ENCODE measurements at places on chromosomes 4 and X. TPM values are rescaled to one million over a fixed set of nuclear protein-coding genes. Genes with fewer than 3 reads are reported as not detected.

SMIM14 gene
- total RNA-seq, result 2.0 TPM

- no peak for DNase-seq
Measured at GRCh38 chr4:142380052-142380602, 466.0 kb downstream of the INPP4B start.

ANOS1 gene
- 0.09 TPM for total RNA-seq

DNA sequence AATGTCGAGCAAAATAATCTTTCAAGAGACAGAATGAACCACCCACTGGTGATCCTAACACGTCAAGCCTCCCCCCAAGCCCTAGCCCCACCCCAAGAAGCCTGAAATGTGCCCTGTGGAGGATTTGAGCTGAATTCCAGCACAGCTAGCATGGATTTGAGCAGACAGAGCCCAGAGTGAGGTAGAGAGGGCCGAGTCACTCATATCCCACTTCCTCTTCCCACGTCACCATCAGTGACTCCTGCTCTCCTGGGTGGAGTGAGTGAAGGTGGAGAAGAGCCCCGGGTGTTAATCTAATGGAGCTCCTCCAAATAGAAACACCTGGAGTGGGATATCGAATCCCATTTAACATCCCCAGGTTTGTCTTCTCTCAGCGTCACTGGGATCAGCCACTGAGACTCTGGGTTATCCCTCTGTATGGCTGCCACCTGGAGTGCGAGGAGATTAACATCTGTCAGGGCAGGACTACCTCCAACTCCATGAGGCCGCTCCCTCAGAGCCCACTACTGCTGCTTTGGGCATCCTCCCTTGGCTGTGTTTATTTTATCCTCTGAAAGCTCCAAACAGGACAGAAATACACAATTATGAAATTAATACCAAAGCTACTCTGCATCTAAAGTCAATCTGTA lies 136.6 kb downstream of the NWD2 start:
- DNase-seq, result no peak

- no peak for DNase-seq
Measured at GRCh38 chr4:128596115-128596514, 213.4 kb upstream of the JADE1 start.

DNA sequence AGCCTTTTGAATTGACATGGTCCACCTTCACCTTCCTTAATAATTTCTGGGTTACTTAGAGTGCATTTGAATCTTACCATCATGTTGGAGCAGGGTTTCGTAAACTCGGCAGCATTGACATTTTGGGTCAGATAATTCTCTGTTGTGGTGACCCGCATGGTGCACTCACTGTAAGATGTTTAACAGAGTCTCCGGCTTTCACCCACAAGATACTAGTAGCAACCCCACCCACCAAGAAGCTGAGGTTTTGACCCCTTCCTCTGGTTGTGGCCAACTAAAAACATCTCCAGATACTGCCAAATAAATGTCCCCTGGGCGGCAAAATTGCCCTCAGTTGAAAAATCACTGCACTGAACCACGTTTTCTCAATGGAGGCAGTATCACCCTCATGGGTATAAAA lies 62.7 kb downstream of the CHST7 start:
- DNase-seq, result no peak

XG gene
- total RNA-seq, result not detected

FGF5 gene
- total RNA-seq, result 2.7 TPM

- DNase-seq, result no peak
Measured at GRCh38 chrX:124518885-124519284, 172.5 kb downstream of the SH2D1A start.

DNA sequence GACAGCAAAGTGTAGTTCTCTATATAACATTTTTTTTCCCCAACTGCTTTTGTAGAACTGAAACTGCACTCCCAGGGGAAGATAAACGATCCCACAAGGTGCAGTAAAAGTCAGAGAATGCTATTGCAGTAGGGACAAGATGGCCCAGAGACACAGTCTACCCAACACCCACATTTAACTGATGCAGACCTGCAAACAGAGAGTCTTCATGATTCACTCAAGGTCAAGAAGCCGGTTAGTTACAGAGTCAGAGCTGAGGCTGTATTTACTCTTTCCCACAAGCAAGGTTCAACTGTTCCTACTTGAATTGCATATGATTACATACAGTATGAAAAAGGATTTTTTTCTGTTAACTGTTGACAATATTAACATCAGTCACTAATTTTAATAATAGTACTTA lies 654.6 kb downstream of the IL1RAPL1 start:
- no peak for DNase-seq

DNA sequence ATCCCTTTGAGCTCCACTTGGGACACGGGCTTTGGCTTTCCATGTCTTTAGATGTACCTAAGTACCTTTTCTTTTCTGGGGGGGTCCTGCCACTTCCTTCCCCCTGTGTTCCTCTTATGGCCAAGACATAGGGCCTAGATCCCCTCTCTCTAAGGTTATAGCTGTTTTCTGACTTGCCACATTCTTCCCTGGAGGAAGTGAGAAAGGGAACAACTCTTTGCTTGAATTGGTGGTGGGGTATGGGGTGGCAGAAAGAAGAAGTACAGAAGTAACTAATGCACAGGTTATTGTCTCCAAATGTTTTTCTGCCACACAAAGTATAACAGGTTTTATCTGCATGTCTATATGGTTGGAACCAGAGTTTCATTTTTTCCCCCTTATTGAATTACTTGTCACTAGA lies 29.7 kb upstream of the DIPK2B start:
- DNase-seq, result no peak

DNA sequence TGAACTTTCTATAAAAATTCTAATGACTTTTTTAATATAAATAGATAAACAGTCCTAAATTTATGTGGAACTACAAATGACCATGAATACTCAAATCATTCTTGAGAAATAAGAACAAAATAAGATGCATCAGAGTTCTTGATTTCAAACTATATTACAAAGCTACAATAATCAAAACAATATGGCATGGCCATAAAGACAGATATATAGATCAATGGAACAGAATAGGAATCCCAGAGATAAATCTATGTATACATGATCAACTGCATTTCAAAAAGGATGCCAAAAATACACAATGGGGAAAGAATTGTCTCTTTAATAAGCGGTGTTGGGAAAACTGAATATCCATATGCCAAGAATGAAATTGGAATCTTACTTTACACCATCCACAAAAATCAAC lies 98.4 kb upstream of the IL15 start:
- DNase-seq, result no peak

DNA sequence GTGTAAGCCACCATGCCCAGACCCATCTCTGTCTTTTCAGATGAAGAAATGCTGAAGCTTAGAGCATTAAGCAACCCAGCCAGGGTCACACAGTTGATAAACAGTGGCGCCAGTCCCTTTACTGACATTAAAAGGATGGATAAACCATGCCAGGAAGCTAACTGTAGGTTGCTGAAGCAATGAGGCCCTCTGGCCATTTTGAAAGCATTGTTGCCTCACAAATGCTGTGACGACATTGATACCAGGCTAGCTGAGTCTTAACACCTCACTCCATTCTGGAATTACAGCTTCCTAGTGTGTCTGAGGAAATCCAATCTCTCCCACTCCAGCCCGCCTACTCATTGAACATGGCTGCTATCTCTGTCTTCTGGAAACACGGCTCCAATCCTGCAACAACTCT lies 89.7 kb downstream of the LNX1 start:
- no peak for DNase-seq

SGMS2 gene
- total RNA-seq, result 0.09 TPM

DNA sequence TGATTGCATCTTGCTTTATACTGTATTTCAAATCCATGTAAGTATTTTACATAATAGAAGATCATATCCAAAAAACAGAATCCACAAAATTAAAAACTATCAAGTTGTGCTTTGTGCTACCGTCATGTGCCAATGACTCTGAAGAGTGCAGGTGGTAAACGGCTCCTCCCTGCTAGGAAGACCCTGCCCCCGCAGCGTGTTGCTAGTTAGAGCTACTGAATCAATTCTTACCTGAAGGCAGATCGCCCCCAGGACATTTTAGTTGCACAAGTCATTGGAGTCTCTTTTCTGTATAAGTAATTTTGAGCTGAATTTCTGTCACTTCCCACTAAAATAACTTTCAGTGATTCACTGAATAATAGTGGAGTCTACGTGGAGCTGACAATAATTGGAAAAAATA lies 599.5 kb upstream of the ZFP42 start:
- DNase-seq, result no peak

DNA sequence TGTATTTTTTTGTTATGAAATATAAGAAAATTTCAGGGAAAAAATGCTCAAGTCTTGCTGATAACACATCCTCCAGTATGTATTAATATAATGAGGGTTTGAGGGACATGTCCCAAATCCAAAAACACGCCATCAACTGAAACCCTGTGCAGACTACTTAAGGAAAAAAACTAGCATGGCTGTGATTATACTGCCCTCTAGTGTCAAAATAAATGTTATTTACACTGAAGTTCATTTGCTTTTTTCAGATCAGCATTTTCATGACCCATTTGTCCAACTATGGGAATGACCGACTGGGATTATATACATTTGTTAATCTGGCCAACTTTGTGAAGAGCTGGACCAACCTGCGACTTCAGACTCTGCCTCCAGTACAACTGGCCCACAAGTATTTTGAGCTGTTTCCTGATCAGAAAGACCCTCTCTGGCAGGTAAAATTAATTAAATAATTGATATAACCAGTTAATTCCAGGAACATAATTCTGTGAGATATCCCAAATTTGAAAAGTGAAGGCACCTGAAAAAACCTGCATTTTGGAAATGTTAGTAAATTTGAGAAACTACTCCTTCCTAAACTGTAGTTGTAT lies 128.5 kb downstream of the PRSS12 start:
- DNase-seq, result peak; percentile 20

All from K562 (cell line).